ENCODE measurements at places on chromosomes 6 and 20.
A peak's percentile ranks its signal among the peaks of the same experiment; 100 is the strongest.

DNA sequence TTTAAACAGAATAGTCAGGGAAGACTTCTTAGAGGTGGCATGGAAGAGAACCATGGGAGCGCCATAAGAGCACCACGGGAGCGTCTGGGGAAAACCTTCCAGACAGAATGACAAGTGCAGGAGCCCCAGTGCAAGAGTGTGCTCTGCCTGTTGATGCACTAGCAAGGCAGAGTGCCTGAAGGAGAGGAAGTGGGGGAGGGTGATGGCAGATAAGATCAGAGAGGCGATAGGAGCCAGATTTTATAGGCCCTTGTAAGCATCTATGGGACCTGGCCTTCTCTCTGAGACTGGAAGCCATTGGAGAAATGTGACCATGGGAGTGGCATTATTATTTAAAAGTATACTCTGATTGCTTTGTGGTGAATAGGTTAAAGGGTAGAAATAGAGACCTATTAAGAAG lies 13.1 kb downstream of the FUCA2 start:
- DNase-seq, result no peak

DNA sequence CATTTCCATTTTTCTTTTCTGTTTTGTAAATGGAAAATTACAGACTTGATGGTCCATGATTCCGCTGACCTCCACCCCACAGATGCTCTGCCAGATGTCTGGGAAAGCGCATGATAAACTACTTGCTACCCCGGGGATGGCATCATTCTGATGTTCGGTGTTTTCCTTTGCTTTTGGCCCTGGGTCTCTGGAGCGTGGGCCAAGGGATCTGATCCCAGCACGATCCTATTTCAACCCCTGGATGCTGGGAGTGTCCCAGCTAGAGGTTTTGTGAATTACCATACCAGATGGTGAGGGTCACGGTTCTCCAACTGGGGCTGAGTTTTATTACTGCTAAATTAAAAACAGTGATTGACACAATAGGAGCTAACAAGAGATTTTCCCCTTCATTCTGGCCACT lies 25.2 kb upstream of the MYLIP start:
- DNase-seq, result no peak

- no peak for DNase-seq
These were observed 340 bp upstream of the VARS2 start for GRCh38 chr6:30913721-30914075.

DNA sequence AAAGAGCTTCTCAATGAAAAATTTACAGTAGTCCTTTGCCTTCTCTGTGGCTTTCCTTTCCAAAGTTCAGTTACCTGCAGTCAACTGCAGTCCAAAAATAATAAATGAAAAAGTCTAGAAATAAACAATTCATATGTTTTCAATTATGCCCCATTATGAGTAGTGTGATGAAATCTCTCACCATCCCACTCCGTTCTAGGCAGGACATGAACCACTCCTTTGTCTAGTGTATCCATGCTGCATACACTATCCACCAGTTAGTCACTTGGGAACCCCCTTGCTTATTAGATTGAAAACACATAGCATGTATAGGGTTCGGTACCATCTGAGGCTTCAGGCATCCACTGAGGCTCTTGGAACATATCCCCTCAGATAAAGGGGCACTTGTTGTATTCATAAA lies 80.6 kb upstream of the EYA4 start:
- DNase-seq, result no peak

DNA sequence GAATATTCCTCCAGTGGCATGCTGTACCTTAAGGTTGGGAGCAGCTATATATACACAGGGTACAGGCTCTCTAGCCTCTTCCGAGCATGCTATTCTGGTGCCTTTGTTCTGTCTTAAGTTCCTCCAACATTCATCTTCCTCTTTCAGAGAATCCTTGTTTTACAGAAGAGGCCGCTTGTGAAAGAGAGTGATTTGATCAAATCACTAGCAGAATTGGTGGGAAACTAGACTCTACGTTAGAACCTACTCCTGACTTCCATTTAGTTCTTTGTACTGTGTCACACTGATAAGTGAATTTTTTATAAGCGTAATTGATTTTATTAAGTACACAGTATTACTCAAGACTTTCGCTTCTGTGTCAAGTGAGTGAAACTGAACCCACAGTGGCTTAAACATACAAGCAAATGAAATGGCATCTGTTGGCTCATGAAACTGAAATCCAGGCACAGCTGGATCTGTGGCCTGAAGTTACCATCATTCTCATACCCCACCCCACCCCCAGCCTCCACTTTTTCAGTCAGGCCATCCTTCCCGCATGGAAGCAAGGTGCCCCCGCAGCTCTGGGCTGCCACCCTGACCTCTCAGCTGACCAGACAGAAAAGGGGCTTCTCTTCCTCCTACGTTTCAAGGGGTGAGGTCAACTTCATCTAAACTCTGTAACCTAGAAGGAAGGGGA lies 102.3 kb downstream of the RPP40 start:
- no peak for DNase-seq

- no peak for DNase-seq
These were observed 121.9 kb downstream of the CFAP61 start for GRCh38 chr20:20174089-20174835.

GRCh38 chr6:158769771-158770432 lies 49.3 kb downstream of the EZR start:
- no peak for DNase-seq

GRCh38 chr6:6681075-6681849 lies 92.7 kb downstream of the LY86 start:
- no peak for DNase-seq

DNA sequence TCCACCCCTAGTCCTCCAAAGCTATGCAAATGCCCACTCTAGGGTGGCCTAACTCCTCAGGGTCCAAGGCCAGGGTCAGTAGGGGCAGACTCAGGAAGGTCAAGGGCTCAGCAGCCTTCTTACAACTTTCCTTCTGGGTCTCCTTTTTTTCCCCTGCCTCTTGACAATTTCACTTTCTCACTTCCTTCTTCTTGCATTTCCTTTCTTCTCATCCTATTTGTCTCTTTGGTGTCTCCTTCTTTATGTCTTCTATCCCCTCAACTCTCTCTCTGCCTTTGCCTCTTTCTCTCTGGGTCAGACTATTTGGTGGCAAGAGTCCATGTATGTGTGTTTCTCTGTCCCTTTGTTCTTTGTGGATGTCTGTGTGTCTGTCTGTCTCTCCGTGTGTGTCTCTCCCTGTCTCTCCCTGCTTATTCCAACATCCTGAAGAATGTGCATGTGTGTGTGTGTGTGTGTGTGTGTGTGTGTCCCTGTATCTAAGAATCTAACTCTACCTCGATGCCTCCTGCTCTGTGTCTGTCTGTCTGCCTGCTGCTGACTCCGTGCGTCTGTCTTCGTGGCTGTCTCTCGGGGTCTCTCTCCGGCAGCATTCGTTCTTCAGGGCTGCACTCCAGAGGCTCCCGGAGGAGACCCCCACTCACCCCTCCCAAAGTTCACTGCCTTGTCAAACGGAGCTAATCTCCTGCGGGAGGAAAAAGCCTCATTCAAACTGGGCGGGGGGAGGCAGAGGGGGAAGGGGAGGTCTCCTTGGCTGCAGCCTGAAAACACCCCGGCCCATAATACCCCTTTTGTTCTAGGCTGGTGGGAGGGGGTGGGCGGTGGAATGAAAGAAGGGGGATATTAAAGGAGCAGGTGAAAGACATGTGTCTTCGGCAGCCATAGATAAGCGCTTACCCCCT lies 51.7 kb upstream of the FOXP4 start:
- DNase-seq, result no peak

- no peak for DNase-seq
These were observed 759 bp downstream of the CRISP3 start for GRCh38 chr6:49743429-49743828.

DNA sequence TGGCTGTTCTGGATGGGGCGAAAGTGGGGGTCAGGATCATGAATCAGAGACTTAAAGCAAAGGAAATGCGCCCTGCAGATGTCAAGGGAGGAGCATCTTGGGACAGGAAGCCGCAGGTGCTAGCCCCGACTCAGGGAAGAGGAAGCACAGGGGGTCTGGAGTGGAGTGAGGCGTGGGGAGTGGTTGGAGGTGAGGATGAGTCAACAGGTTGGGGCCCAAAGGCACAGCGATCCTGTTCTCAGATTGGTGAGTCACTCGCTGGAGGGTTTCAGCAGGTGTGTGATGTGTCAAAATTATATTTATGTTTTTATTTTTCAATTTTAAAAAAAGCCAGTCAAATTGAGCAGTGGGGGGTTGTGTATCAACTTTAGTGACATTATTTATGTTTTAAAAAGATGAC lies 19.0 kb downstream of the PACSIN1 start:
- no peak for DNase-seq

GRCh38 chr6:72968704-72969103 lies 256.6 kb downstream of the KHDC1L start:
- no peak for DNase-seq

- peak; percentile 5 for DNase-seq
These were observed 150.8 kb downstream of the ASCC3 start for GRCh38 chr6:100730001-100730980.

Data from HEK293T (cell line).